Stimulated activated CD8-positive, alpha-beta memory T cell treated with anti-CD3 and anti-CD28 coated beads, Interleukin-12 subunit alpha, Interleukin-12 subunit beta, amount 100 ng/mL, for 4 hours (primary cell): ENCODE measurements at places on chromosomes 1 and 21.

GRCh38 chr1:21775985-21776562, 6.9 kb downstream of the USP48 start:
- DNase-seq, result no peak

DNA sequence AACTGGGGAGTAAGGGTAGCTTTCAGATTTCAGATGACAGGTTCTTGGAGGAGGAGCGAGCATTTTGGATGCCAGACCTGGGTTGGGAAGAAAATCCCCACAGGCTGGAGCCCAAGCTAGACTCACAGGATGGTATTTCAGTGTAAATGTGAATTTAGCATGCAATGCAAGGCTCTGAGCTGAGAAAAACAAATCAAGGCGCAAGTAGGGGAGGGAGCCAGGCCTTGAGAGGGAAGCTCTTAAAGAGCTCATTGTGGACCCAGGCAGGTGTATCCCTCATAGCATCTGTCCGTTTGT, 386.1 kb downstream of the MATN1 start:
- no peak for DNase-seq

GRCh38 chr21:41102281-41102680, 65.7 kb upstream of the BACE2 start:
- DNase-seq, result no peak

GRCh38 chr1:225607355-225607754, 45.6 kb downstream of the ENAH start:
- no peak for DNase-seq

- DNase-seq, result no peak
Observed at GRCh38 chr1:51927029-51927428, 48.5 kb upstream of the NRDC start.

GRCh38 chr21:16570856-16571255, 841.1 kb downstream of the USP25 start:
- DNase-seq, result no peak

DNA sequence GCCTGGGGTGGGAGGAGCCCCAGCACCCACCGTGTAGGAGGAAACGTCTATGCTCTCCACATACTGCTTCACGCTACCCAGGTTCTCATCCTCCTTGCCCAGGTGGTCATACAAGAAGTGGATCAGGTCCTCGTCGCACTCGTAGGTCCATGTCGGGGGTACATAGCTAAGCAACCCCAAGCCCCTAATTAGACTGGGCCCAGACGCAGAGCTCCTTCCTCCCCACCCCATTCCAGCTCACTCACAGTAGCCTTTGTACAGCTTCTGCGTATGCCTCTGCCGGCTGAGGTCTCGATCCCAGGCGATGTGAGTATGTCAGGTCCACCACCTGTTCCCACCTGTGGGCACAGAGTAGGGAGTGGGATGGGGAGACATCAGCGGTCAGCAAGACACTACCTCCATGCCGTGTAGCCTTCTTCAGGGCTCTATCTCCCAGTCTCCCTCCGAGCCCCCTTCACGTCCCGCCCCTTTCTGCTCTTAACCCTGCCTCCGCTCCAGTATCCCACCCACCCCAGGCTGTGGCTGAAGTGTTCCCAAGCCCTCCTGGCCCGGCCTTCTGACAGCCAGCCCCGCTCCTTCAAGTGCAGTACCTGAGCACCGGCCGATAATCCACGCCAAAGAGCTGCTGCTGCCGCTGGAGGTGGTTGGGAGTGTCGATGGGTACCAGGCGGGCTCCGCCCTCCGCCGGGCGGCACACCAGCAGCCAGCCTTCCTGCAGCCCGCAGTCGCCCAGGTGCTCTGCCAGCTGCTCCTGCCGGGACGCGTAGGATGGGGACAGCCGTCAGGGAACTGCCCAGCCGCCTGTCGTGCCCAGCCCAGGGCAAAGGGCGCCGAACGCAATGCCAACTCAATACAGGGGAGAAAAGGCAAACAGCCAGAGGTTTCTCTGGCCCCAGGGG, 919 bp downstream of the HECTD3 start:
- no peak for DNase-seq

GRCh38 chr1:93969371-93969770, 60.1 kb upstream of the GCLM start:
- DNase-seq, result no peak

GRCh38 chr1:62181532-62181931, 13.1 kb upstream of the L1TD1 start:
- no peak for DNase-seq

DNA sequence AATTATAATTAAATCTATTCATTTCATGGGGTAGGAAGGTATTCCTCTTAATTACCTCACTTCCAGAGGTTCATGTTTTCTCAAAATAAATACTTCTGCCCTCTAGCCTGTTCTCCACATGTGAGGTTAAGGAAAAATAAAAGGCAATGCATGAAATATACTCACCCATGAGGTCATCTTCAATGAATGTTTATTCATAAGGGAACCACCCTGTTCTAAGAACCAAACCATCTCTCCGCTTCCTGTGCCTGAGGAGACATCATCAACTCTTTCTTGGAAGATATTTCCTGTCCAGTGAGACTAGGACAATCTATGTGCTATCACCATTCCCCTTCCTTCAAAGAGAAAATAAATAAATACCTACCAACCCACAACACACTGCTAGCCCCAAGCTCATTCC, 513.7 kb upstream of the PLXNA2 start:
- no peak for DNase-seq

DNA sequence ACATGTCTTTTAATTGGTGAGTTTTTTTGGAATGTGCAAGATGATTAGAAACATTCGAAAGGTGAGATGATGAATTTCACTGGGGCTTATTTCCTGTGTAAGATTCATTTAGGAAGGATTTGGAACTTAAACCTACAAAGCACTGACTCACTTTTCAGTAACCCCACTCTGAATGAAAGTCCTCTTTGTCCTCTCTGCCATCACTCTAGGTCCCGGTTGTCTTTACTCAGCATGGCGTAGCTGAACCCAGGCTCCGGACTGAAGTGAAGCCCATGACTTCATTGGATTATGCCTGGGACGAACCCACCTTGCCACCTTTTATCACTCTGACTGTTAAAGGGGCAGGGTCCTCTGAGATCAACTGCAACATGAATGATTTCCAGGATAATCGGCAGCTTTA, 139.4 kb downstream of the VPS13D start:
- no peak for DNase-seq

- DNase-seq, result no peak
Observed at GRCh38 chr1:86636898-86637297, 67.5 kb upstream of the SH3GLB1 start.

DNA sequence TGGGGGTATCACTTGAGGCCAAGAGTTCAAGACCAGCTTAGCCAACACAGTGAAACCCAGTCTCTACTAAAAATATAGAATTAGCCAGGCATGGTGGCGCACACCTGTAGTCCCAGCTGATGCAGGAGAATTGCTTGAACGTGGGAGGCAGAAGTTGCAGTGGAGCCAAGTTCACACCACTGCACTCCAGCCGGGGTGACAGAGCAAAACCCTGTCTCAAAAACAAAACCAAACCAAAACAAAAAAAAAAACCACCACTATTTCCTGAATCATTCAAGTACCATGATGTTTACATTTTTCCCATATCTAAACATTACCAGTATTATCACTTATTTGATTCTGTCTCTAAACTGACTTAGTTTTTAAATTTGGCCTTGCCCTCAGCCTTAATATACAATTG, 29.5 kb downstream of the TUT4 start:
- no peak for DNase-seq

- DNase-seq, result no peak
Observed at GRCh38 chr1:13528320-13528719, 14.5 kb upstream of the LRRC38 start.

GRCh38 chr1:201020721-201021629, 2.5 kb downstream of the KIF21B start:
- DNase-seq, result no peak

GRCh38 chr1:30545365-30545764, 178.0 kb downstream of the MATN1 start:
- no peak for DNase-seq
